Heart right ventricle (tissue), 16 donors: ENCODE measurements at places on chromosomes 7 and 10. TPM values are rescaled to one million over a fixed set of nuclear protein-coding genes. Genes with fewer than 3 reads are reported as not detected.
A peak's percentile ranks its signal among the peaks of the same experiment; 100 is the strongest.

DNA sequence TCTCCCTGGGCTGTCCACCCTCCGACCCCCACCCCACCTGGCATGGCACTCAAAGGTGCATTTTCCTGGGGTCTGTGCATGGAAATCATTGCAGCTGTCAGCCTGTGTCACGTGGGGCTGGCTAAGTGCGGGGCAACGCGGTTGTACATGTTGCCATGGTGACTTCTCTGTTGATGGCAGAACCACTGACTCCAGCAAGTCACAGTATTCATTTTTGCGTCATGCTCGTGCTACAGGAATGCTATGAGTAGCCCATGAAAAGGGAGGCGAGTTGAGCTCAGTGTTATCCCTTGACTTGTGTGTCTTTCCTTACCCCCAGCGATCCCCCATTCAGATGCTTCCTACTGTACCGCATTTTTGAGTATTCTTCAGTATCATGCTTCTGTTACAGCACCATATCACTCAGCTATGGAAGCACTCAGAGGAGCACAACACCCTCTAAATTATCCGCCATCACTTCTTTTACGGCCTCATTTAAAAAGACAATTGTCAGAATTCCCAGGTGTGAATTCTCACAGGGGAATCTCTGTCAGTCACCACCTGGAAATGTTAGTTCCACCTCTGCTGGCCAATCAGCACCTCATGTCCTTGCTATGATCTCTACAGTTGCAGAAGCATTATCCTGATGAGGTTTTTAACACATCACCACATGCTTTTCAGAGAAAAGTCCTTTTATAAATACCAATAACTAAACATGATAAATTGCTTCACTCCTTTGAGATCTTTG lies 194.4 kb upstream of the C7orf33 start:
- no peaks in the 10 kb centered on the region for H3K4me1 ChIP-seq
- no peak overlapping the region for H3K27ac ChIP-seq
- peaks cover 54% of the 10 kb centered on the region for H3K27me3 ChIP-seq
- no peak overlapping the region for H3K4me3 ChIP-seq
- no peak for DNase-seq

GRCh38 chr7:155191137-155191536 lies 106.5 kb upstream of the INSIG1 start:
- no peak overlapping the region for H3K4me3 ChIP-seq
- H3K36me3 ChIP-seq: no peaks in the 10 kb centered on the region
- H3K27me3 ChIP-seq: peaks cover 13% of the 10 kb centered on the region
- H3K4me1 ChIP-seq: peaks cover 4% of the 10 kb centered on the region

- H3K27me3 ChIP-seq: no peaks in the 10 kb centered on the region
- peak overlapping the region; percentile 89 for H3K27ac ChIP-seq
- DNase-seq: no peak
Measured at GRCh38 chr10:32377458-32378259, 30.7 kb upstream of the EPC1 start.

GRCh38 chr10:110265573-110266193 lies 39.0 kb downstream of the SMNDC1 start:
- DNase-seq: no peak
- no peaks in the 10 kb centered on the region for H3K36me3 ChIP-seq
- no peaks in the 10 kb centered on the region for H3K27me3 ChIP-seq
- no peak overlapping the region for H3K4me3 ChIP-seq
- H3K4me1 ChIP-seq: peaks cover 32% of the 10 kb centered on the region

- peak within 1 kb of the TSS; percentile 50 for H3K4me3 ChIP-seq
- H3K27me3 ChIP-seq: peaks cover 10% of the 10 kb centered on the region
- peaks cover 17% of the 10 kb centered on the region for H3K4me1 ChIP-seq
Measured at GRCh38 chr7:150800581-150801241, at the start of gene TMEM176A. Gene TMEM176A (plus strand): TSS chr7:150800769. CDS start chr7:150801551, 782 bp downstream.

DNA sequence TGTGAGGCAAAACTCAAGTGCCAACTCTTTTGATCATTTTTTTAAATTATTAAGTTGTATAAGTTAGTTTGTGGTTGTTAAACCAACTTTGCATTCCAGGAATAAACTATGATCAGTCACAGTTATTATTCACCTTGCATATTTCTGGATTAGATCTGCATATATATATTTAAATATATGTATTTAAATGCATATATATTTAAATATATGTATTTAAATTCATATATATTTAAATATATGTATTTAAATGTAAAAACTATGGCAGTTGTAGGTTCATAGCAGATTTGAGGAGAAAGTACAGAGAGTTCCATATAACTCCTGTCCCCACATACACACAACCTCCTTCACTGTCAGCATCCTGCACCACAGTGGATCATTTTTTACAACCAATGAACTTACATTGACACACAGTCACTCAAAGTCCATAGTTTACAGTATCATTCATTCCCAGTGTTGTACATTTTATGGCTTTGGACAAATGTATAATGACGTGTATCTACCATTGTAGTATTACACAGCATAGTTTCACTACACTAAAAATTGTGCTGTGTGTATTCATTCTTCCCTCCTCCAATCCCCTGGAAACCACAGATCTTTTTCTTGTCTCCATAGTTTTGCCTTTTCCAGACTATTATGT lies 49.7 kb downstream of the TBC1D12 start:
- H3K27ac ChIP-seq: no peak overlapping the region
- no peaks in the 10 kb centered on the region for H3K27me3 ChIP-seq
- H3K36me3 ChIP-seq: no peaks in the 10 kb centered on the region
- H3K4me3 ChIP-seq: no peak overlapping the region

DNA sequence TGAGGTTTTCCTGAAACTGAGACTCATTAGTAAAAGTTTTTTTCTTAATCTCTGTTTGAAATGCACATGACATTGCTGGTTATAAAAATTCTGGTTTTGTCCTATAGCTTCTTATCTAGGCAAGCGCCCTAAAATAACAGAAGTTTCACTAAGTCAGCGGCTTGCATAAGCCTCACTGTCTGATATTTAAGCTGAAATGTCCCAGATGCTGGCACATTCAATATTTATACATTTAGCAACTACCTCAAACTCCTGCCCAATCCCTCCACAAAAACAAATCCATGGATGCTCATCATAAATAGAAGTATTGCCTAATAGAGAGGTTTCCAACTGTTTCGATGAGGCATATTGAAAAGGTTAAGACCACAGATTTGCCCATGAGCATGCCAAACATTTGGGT lies 83.1 kb upstream of the EGR2 start:
- H3K36me3 ChIP-seq: no peaks in the 10 kb centered on the region
- no peak overlapping the region for H3K4me3 ChIP-seq
- H3K4me1 ChIP-seq: peaks cover 5% of the 10 kb centered on the region
- no peaks in the 10 kb centered on the region for H3K27me3 ChIP-seq
- H3K27ac ChIP-seq: no peak overlapping the region

DNA sequence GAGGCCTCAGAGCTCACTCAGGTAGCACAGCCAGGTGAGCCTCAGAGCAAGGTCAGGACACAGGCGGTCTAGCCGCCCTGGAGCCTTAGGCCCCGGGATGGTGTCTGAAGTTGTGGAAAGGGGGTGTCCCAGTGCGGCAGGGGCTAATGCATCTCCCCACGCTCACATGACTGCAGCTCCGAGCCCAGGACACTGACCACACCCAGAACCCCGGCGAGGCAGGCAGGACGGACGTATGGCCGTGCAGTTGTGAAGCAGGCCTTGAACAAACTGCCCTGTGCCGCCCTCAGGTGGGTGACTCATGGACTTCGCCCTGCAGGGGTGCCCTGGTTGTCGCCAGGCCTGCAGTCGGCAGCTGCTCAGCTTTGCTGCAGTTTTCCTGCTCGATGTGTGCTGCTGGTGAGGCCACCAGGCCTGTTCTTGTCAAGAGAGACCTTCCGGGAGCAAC lies 5.0 kb upstream of the PRKAR1B start:
- no peak overlapping the region for H3K4me3 ChIP-seq
- H3K4me1 ChIP-seq: peaks cover 28% of the 10 kb centered on the region
- H3K27ac ChIP-seq: peak overlapping the region; percentile 91
- DNase-seq: peak; percentile 58

GRCh38 chr10:49112851-49113250 lies 2.5 kb downstream of the VSTM4 start:
- peaks cover 2% of the 10 kb centered on the region for H3K36me3 ChIP-seq
- no peak overlapping the region for H3K4me3 ChIP-seq
- peak overlapping the region; percentile 87 for H3K27ac ChIP-seq
- no peak for DNase-seq

DNA sequence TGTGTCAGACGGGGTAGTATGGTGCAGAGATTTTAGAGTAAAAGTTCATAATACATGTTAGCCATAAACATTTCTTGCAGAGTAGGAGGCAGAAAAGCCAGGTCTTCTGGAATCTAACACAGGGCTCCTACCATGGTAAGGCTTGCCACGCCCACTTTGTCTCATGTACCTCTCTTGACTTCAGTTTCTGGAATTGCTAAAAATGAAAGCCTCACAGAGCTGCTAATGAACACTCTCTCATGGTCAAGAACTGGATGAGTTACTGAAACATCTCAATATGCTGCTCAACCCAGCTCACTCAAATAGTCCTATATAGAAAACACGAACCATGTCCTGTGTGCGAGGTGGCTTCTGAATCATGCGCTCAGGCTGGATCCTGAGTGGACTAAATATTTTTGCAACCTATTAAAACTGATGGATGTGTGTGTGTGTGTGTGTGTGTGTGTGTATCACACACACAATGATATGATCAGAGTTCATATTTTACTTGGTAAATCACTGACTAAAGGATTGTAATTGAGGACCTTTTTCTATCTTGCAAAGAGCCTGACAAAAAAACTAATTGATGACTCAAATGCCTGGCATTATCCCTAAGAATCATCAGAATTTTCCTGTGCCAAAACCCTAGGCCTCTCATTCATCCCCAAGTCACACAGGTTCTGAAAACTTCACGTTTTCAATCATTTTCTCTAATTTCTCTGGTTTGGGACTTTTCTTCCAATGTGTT lies 1306.6 kb downstream of the XPNPEP1 start:
- DNase-seq: no peak
- H3K27ac ChIP-seq: no peak overlapping the region
- H3K27me3 ChIP-seq: no peaks in the 10 kb centered on the region
- H3K4me3 ChIP-seq: no peak overlapping the region

- H3K27me3 ChIP-seq: no peaks in the 10 kb centered on the region
- DNase-seq: no peak
- H3K27ac ChIP-seq: no peak overlapping the region
- H3K4me1 ChIP-seq: no peaks in the 10 kb centered on the region
Measured at GRCh38 chr7:126656165-126656564, 596.6 kb downstream of the GRM8 start.

GRCh38 chr7:80197627-80198026 lies 63.0 kb downstream of the GNAI1 start:
- peaks cover 24% of the 10 kb centered on the region for H3K36me3 ChIP-seq
- no peak overlapping the region for H3K27ac ChIP-seq
- no peaks in the 10 kb centered on the region for H3K27me3 ChIP-seq
- no peaks in the 10 kb centered on the region for H3K4me1 ChIP-seq

GRCh38 chr10:12184165-12184564 lies 11.5 kb downstream of the NUDT5 start:
- no peaks in the 10 kb centered on the region for H3K27me3 ChIP-seq
- H3K36me3 ChIP-seq: peaks cover 73% of the 10 kb centered on the region
- no peak overlapping the region for H3K27ac ChIP-seq
- H3K4me1 ChIP-seq: no peaks in the 10 kb centered on the region
- DNase-seq: no peak
- no peak overlapping the region for H3K4me3 ChIP-seq

GRCh38 chr10:76962851-76963250 lies 674.8 kb downstream of the KCNMA1 start:
- no peak for DNase-seq
- no peaks in the 10 kb centered on the region for H3K4me1 ChIP-seq
- no peak overlapping the region for H3K27ac ChIP-seq
- no peaks in the 10 kb centered on the region for H3K27me3 ChIP-seq

DNA sequence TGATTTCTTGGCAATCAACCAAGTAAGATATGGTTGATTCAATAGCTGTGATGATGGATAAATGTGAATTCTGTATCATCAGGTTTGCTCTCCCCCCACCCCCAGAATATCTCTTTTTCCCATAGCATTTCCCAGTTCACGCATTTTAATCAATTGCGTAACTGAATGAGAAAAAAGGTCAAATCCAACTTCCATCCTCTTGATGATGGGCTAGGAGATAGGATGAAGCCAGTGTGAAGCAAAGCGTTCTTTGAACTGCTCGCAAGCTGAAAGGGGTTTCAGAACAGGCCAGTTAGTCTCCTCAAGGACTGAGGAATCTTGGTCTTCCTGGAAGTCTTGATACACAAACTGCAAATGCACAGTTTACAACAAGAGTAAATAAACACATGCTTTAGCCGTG lies 94.5 kb upstream of the ARMC3 start:
- no peaks in the 10 kb centered on the region for H3K4me1 ChIP-seq
- H3K36me3 ChIP-seq: no peaks in the 10 kb centered on the region
- H3K27me3 ChIP-seq: no peaks in the 10 kb centered on the region
- H3K4me3 ChIP-seq: no peak overlapping the region
- DNase-seq: no peak

The PON1 gene
- total RNA-seq: not detected

The HDAC9 gene
- 33.3 TPM for total RNA-seq

The VAX1 gene
- total RNA-seq: not detected

The AGMO gene
- 0.44 TPM for total RNA-seq

The POU6F2 gene
- total RNA-seq: 0.42 TPM

The TES gene
- total RNA-seq: 23.4 TPM

The PRDX3 gene
- 300 TPM for total RNA-seq
